Urothelium cell line (cell line): ENCODE measurements at places on chromosomes 6 and 20.

GRCh38 chr6:6629402-6629801 is 40.9 kb downstream of the LY86 start:
- DNase-seq: peak; percentile 11

DNA sequence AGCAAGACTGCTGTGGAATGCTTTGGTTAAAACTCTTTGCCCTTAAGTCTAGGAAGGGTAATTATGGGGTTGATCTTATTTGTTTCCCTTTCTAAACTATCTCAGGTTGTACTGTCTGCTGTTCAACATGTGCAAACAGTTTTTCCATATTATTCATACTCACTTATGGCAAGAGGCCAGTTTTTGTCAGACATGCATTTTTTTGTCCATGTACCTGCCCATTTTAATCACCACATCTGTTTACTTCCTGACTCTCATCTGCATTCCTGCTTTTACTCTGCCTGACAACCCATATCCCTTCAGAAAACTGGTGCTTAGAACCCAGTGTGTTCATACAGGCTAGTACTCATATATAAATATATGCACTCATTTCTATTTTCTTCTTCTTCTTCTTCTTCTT is 80.3 kb downstream of the LPA start:
- DNase-seq: no peak

GRCh38 chr20:36102306-36102705 is 52.2 kb upstream of the EPB41L1 start:
- no peak for DNase-seq

GRCh38 chr6:148501178-148501590 is 158.5 kb downstream of the SASH1 start:
- peak; percentile 81 for DNase-seq

- no peak for DNase-seq
These were observed 102.5 kb upstream of the BEND6 start for GRCh38 chr6:56852260-56853010.

DNA sequence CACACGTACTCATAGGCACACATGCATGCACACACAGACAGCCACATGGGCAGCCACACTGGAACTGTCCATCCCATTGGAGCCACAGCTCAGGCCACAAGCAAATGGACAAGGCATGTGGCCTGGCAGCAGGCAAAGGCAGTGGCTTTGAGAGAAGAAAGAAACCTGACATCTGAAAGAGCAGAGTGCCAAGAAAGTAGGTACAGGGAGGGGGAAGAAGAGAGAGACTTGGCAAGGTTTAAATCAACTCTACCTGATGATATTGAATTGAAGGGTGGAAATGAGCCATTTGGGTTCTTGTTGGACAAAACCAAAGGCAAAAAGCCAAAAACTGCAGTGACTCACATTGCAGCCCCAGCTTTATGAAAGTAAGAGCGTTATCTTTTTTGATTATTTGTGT is 142.7 kb downstream of the PCSK2 start:
- DNase-seq: no peak

GRCh38 chr6:166960609-166960978 is 4.2 kb upstream of the RNASET2 start:
- DNase-seq: no peak

GRCh38 chr6:13400772-13401171 is 72.4 kb upstream of the TBC1D7 start:
- no peak for DNase-seq

DNA sequence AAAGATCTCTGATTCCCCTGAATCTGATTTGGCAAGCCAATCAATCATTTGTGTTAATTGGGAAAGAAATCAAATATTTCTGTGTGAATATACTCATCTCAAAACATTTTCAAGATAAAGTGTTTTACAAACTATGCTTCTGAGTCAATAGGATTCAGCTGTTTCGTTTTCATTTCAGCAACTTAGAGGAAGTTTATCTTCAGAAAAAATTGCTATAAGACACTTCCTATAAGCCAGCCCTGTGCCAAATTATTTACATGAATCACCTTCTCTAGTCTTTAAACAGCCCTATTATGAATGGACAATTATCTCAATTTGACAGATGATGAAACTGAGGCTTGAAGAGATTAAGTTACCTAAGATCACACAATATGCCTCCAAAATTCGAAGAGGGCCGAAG is 10.9 kb downstream of the DEFB129 start:
- DNase-seq: no peak

GRCh38 chr6:93418033-93418407 is 1.3 kb downstream of the EPHA7 start:
- no peak for DNase-seq

DNA sequence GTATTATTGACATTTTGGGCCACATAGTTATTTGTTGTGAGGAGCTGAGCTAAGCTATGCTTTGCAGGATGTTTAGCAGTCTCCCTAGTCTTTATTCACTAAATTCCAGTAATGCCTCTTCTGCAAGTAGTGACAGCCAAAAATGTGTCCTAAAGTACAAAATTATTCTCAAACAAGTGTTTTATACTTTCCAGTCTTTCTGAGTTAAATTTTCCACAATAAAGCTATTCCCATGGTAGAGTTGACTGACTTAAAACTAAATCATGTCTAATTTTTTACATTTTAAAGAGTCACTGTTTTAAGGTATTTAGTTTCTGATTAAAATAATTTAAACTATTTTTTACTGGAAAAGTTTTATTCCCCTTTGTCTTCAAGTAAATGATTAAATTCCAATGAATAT is 717.8 kb upstream of the HS3ST5 start:
- DNase-seq: no peak

DNA sequence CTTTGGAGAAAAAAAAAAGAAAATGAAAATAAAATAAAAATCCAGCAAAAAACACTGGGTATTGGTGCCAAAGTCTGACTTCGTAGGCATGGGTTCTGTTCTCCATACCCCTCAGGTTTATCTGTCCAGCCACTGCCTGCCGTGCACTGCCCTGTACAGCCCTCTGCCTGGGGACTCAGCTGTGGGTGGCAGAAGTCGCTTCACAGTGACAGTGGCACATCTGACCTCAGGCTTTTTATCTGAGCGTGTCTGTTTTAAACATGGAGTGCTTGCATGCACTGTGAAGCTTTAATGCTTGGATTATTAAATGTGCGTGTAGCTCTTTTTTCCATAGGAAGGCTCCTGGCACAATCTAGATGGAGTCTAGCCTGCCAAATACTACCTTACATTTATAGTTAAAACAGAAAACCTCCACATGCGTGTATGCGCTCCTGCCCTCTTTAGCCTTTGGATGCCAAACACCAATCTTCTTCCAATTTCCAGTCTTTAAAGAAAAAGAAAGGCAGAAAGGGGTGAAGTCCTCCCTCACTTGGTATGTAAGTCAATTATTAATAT is 375.5 kb downstream of the UTRN start:
- DNase-seq: no peak

DNA sequence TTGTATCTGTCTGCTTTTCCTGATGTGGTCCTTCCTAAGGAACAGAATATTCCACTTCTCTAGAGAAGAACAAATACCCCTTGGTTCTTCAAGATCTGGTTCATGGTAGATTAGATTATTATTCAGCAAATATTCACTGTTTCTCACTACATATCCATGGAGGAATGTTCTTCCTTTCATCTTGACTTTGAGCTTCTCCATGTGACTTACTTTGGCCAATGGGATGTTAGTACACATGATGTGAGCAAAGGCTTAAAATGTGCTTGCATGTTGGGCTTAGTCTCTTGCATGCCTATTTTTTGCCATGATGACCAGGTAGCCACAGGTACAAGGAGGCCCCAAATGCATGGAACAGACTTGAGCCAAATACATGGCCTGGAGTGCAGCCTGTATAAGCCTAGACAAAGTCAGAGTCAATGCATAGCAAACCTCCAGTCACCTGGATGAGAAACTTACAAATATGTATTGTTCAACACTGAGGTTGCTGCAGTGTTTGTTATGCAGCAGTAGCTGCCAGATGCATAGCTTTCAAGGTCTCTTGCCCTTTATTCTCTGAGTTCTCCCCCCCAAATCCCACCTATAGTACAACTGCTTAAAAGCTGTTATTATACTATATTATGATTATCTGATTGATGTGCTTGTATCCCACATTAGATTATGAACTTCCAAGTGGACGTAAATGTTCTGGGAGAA is 50.0 kb upstream of the CHD6 start:
- no peak for DNase-seq
